K562 (cell line): ENCODE measurements at places on chromosomes 1 and 21. TPM values are rescaled to one million over a fixed set of nuclear protein-coding genes. Genes with fewer than 3 reads are reported as not detected.

DNA sequence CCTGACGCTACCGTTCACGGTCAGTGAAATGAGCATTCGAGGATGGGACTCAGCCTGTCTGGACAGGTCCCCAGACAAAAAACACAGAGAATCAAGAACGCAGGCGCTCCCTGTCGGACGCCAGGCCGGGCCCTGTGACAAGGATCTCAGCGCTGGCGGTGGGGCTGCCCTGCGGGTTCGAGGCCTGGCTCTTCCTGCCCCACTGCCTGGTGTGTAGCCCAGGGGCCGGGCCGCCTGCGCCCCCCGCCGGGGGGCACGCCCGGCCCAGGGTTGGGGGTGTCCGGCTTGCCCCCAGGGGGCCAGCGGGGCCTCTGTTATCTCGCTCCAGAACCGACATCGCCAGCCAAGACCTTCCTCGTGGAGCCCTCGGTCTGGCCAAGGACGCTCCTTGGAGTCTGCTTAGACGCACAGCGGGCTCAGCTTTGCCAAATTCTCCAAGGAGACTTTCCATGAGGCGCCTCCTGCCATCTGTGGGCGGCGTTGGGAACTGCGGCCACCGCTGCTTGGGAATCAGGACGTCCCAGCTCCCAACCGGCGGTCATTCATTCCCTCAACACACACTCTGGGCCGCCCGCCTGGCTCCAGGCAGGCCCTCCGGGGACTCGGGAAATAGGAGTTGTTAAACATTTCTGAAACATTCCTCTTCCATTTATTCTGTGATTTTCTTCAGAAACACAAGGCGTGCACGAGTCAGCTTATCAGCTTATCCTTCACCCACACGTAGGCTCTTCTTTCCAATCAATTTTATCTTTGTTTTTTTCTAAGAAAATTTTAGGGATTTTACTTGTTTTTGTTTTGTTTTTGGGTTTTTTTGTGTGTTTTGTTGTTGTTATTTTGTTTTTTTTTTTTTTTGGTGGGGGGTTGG is 11.3 kb upstream of the RIPK4 start:
- peak; percentile 66 for DNase-seq

The CD160 gene
- not detected in 2 replicates for total RNA-seq

GRCh38 chr1:221697923-221698425 is 43.9 kb downstream of the DUSP10 start:
- DNase-seq: no peak

The PTGFR gene
- total RNA-seq: 0.04 TPM in 1 of 2 replicates, not detected in the other

DNA sequence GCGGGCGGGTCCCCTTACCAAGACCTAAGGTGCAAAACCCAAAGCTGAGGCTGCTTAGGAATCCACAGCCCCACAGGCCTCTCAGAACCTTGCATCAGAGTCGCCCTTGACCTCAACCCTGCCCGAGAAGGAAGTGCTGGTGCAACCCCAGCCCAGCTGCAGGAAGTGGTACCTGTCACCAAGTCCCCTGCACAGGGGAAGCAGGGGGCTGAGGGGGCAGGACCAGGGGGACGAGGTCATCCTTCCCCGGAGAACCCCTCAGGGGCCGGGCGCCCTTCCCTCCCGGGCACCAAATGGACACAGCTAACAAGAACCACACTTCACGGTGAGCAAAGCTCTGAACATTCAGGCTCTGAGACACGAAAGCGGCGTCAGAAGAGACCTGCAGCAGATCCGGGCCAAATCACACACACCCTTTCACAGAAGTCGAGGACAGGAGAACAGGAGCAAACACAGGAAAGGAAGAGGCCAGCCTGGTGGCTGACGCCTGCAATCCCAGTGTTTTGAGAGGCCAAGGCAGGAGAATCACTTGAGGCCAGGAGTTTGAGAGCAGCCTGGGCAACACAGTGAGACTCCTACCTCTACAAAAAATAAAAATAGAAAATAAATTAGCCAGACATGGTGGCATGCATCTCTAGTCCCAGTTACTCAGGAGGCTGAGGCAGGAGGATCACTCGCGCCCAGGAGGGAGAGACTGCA is 6.4 kb downstream of the ITGB2 start:
- DNase-seq: no peak

The CNIH3 gene
- total RNA-seq: 0.83 and 1.8 TPM in 2 replicates

The ANKRD35 gene
- total RNA-seq: 0.07 TPM in 1 of 2 replicates, not detected in the other

The CHRNB2 gene
- not detected in 2 replicates for total RNA-seq

The TEDDM1 gene
- not detected in 2 replicates for total RNA-seq

DNA sequence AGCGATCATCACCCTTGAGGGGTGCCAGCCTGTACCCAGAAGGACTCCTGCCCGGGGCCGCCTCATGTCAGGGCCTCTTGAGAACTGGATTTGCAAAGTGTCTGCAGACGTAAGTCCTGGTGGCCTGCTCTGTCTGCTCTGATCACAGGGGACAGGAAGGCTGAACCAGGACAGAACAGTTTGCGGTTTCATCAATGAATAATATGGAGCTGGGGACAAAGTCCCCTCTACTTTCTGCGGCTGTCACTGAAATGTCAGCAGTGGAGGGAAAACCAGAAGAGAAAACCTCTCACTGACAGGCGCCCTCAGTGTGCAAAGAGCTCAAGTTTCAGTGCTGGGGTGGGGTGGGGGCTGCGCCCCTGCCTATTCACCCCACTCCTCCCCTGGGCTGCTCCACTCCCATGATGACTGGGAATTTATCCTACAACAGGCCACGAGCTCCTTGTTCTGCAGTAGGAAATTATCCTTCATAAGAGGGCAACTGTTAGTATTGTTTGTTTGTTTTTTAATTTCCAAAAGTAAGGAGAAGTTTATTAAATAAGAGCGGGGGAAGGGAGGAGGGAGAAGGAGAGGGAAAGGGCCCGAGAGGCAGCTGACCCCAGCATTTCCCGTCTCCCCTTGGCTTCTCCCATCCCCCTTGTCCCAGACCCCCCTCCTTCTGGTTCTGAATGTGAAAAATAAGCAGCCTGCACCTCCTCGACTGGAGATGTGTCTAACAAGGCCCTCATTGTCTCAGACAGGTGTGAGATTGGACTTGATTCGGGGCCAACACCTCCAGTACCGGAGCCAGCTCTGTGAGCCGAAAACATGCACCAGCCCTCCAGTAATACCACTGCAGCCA is 149.2 kb downstream of the CLIC6 start:
- DNase-seq: no peak

The ACKR1 gene
- total RNA-seq: 0.51 and 0.58 TPM in 2 replicates

The VSIG8 gene
- not detected in 2 replicates for total RNA-seq

The LINGO4 gene
- total RNA-seq: not detected in 2 replicates

The OR2L8 gene
- not detected in 2 replicates for total RNA-seq
